Small intestine (tissue), 16 donors: ENCODE measurements at places on chromosomes 13 and 19.

GRCh38 chr13:86986448-86986847 is 684.7 kb upstream of the SLITRK5 start:
- H3K36me3 ChIP-seq, result no peaks in the 10 kb centered on the region
- peak; percentile 1 for DNase-seq
- H3K27ac ChIP-seq, result no peak overlapping the region
- no peaks in the 10 kb centered on the region for H3K4me1 ChIP-seq
- no peaks in the 10 kb centered on the region for H3K27me3 ChIP-seq

DNA sequence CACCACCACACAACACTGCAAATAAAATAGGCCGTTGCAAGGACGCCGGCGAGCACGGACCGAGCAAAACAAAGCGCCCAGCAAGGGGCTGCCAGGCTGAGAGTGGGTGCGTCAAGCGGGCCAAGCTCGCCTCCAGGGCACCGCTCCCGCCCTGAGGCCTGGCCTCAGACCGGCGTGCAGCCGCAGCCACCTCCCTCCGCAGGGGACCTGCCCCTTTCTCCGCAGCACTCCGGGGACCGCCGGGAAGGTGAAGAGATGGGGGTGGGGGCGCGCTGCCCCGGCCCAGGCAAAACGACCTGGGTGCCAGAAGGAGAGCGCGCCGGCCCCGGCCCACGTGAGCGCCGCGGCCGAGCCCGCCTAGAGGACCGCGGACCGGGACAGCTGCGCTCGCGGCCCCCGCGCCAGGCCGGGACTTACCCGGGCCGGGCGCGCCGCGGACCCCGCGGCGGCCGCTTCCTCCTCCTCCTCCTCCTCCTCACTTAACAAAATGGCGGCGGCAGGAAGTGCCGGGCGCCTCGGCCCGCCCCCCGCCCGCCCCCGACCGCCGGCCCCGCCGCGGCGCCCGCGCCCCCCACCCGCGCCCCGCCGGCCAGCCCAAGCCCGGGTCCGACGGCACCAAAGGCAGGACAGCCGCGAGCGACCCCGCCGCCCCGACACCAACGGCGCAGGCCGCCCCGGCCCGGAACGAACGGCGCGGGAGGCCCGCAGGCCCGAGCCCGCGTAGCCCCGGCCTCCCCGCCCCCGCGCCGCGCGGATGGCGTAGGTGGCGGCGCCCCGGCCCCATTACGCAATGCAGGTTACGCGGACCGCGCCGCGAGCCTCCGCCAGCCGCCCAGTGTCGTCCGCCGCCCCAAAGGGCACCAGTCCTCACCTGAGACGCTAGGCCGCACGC is 674 bp downstream of the BRD4 start:
- H3K27ac ChIP-seq, result peak overlapping the region; percentile 72
- peak; percentile 54 for DNase-seq
- peak overlapping the region; percentile 87 for H3K4me3 ChIP-seq
- no peaks in the 10 kb centered on the region for H3K36me3 ChIP-seq

DNA sequence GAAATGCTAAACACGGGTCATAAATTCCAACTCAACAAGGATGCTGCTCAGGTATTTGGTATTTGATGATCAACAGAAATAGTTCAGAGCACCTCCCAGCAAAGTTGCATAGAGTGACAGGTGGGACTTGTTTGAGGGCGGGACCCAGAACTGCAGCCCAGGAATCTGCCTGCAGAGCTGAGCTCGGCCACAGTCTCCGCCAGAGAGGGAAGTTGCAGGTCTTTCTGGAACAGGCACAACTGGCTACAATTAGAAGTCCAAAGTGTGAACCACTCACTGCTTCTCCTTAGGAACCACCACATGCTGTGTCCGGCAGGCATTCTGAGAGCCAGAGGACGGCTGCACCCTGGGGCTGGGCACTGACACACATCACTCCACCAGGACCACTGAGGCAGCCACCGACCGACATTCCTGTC is 1.1 kb downstream of the SLC15A1 start:
- H3K4me1 ChIP-seq, result no peaks in the 10 kb centered on the region
- DNase-seq, result peak; percentile 82
- peak overlapping the region; percentile 85 for H3K4me3 ChIP-seq
- peak overlapping the region; percentile 60 for H3K27ac ChIP-seq
- H3K36me3 ChIP-seq, result peaks cover 2% of the 10 kb centered on the region

GRCh38 chr19:52190487-52191293 is 838 bp downstream of the PPP2R1A start:
- H3K4me1 ChIP-seq, result peaks cover 7% of the 10 kb centered on the region
- H3K36me3 ChIP-seq, result peaks cover 27% of the 10 kb centered on the region
- H3K27ac ChIP-seq, result peak overlapping the region; percentile 99
- DNase-seq, result no peak
- no peaks in the 10 kb centered on the region for H3K27me3 ChIP-seq

- no peaks in the 10 kb centered on the region for H3K4me1 ChIP-seq
- DNase-seq, result no peak
- no peaks in the 10 kb centered on the region for H3K27me3 ChIP-seq
Measured at GRCh38 chr19:39276740-39277139, 8.5 kb downstream of the IFNL2 start.

GRCh38 chr19:31952693-31953092 is 392.7 kb upstream of the ZNF507 start:
- DNase-seq, result no peak
- H3K27ac ChIP-seq, result no peak overlapping the region
- H3K36me3 ChIP-seq, result no peaks in the 10 kb centered on the region
- no peak overlapping the region for H3K4me3 ChIP-seq
- H3K27me3 ChIP-seq, result no peaks in the 10 kb centered on the region
- H3K4me1 ChIP-seq, result no peaks in the 10 kb centered on the region

DNA sequence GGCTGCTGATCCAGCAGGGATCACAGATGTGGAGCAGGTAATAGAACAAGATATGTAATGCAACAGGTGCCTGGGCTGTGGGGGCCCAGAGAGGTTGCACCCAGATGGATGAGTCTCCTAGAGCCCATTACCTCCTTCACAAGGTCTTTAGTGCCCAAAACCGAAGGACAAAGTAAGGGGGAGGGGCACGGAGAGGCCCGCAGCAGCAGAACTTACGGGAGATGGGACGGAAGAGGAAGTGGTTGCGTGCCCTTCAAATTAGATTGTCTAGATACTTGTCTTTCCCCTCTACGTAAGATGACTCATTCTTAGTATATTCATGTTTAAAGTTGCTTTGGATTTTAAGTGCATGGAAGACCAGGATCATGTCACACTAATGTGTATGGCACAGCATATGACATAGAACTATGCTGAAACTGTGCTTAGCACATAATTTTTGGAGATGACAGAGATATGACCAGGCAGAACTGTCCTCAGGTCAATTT is 5.7 kb upstream of the MRPS31 start:
- H3K4me3 ChIP-seq, result no peak overlapping the region
- peaks cover 19% of the 10 kb centered on the region for H3K4me1 ChIP-seq
- peak overlapping the region; percentile 87 for H3K27ac ChIP-seq

DNA sequence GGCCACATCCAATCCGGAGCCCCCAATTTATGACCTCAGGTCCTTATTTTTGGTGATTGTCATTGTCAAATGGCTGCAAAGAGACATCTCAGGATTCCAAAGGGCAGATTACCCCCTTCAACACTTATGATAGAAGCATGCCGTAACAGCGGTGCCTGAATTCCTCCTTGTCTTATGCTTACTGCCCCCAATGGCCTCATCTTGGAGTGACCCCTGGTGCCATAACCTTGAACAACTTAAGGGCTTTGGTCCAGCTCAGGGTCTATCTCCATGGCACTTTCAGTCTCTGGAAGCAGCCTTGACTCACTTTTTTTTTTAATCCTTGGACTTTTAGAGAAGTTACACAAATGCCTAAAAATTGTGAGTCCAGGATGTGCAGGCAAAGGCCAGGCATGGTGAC is 171.6 kb upstream of the ZNF507 start:
- no peaks in the 10 kb centered on the region for H3K27me3 ChIP-seq
- no peak for DNase-seq
- no peaks in the 10 kb centered on the region for H3K36me3 ChIP-seq

DNA sequence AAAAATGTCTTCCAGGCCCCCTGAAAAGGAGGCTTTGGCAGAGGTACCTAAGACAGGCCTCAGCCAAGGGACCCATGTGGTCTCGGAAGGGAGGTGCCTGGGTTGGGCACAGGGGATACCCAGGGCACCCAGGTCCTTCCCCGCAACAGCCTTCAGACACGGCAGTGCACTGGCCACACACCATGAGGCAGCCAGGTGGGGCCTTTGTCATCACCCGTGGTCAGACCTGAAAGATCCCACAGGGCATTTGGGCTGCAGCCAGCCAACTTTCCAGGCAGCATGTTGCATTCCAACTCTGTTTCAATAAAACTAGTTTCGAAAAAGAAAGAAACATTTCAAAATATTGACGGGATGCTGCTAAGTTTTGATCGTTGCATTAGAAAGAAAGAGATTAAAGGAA is 4.7 kb upstream of the TUBGCP3 start:
- H3K4me3 ChIP-seq, result no peak overlapping the region
- no peaks in the 10 kb centered on the region for H3K36me3 ChIP-seq
- H3K27me3 ChIP-seq, result no peaks in the 10 kb centered on the region
- DNase-seq, result no peak
- H3K4me1 ChIP-seq, result peaks cover 4% of the 10 kb centered on the region

- H3K27ac ChIP-seq, result no peak overlapping the region
- H3K36me3 ChIP-seq, result no peaks in the 10 kb centered on the region
- no peaks in the 10 kb centered on the region for H3K27me3 ChIP-seq
- no peaks in the 10 kb centered on the region for H3K4me1 ChIP-seq
Measured at GRCh38 chr13:108915095-108915633, 285.8 kb downstream of the MYO16 start.

- no peaks in the 10 kb centered on the region for H3K36me3 ChIP-seq
- no peak overlapping the region for H3K4me3 ChIP-seq
- no peak overlapping the region for H3K27ac ChIP-seq
- DNase-seq, result no peak
Measured at GRCh38 chr13:28410096-28410495, 84.8 kb downstream of the FLT1 start.

- H3K4me1 ChIP-seq, result no peaks in the 10 kb centered on the region
- no peaks in the 10 kb centered on the region for H3K27me3 ChIP-seq
- no peaks in the 10 kb centered on the region for H3K36me3 ChIP-seq
- no peak overlapping the region for H3K4me3 ChIP-seq
Measured at GRCh38 chr13:58434943-58435342, 803.4 kb downstream of the PCDH17 start.

DNA sequence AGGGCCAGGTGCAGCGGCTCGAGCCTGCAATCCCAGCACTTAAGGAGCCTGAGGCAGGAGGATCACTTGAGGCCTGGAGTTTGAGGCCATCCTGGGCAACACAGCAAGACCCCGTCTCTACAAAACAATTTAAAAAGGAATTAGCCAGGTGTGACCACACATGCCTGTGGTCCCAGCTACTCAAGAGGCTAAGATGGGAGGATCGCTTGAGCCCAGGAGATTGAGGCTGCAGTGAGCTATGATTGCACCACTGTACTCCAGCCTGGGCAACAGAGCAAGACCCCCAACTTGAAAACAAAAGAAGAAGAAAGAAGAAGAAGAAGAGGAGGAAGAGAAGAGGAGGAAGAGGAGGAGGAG is 47.7 kb downstream of the LATS2 start:
- DNase-seq, result no peak
- H3K4me1 ChIP-seq, result no peaks in the 10 kb centered on the region
- H3K4me3 ChIP-seq, result no peak overlapping the region
- no peaks in the 10 kb centered on the region for H3K36me3 ChIP-seq
- no peak overlapping the region for H3K27ac ChIP-seq

GRCh38 chr19:58450856-58451357 is 515 bp upstream of the ZNF324B start:
- peak overlapping the region; percentile 96 for H3K4me3 ChIP-seq
- DNase-seq, result no peak
- no peaks in the 10 kb centered on the region for H3K36me3 ChIP-seq

DNA sequence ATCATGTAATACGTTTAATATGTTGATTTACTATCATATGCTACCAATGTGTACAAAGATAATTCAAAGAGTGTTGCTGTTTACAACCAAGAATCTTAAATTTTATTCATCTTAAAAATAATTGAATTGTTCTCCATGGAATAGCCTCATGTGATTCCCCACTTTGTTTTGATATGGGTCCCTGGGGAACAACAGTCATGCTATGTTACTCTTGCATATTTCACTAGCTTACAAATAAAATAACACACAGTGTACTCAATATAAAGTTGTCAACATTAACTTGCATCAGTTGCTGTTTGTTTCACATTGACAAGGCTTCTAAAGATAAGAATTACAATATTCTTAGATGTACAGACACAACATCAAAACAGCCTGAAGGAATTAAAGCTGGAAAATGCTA is 2.3 kb downstream of the ENOX1 start:
- no peaks in the 10 kb centered on the region for H3K36me3 ChIP-seq
- no peak overlapping the region for H3K27ac ChIP-seq
- H3K4me3 ChIP-seq, result no peak overlapping the region
- DNase-seq, result no peak
- H3K27me3 ChIP-seq, result peaks cover 4% of the 10 kb centered on the region
